ENCODE measurements at places on chromosomes 7 and 10. TPM values are rescaled to one million over a fixed set of nuclear protein-coding genes. Genes with fewer than 3 reads are reported as not detected.

Gene SHTN1
- total RNA-seq: 5.0 TPM

Gene HYAL4
- total RNA-seq: not detected

- no peaks in the 10 kb centered on the region for H3K4me1 ChIP-seq
- no peak overlapping the region for H3K4me3 ChIP-seq
- no peaks in the 10 kb centered on the region for H3K27me3 ChIP-seq
- H3K27ac ChIP-seq: no peak overlapping the region
These were observed 162.2 kb downstream of the SFMBT2 start for GRCh38 chr10:7248585-7249164.

DNA sequence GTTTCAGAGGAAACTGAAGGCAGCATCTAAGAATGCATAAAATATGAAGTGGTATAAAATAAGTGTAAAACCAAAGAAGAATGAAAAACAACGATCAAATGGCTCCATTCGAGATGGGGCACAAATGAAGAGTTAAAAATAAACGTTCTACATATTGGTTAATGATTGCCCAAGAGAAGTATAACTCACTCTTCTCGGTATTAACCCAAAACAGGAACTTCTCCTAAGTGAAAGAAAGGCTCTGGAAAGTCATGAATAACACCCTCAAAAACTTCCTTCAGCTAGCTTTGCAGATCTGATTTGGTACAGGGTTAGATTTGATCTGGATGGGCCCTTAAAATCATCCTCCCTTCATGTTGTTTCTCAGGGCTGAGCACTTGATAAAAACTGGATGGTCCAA, 94.3 kb upstream of the ADO start:
- H3K36me3 ChIP-seq: no peaks in the 10 kb centered on the region
- no peaks in the 10 kb centered on the region for H3K4me1 ChIP-seq
- H3K27me3 ChIP-seq: no peaks in the 10 kb centered on the region

DNA sequence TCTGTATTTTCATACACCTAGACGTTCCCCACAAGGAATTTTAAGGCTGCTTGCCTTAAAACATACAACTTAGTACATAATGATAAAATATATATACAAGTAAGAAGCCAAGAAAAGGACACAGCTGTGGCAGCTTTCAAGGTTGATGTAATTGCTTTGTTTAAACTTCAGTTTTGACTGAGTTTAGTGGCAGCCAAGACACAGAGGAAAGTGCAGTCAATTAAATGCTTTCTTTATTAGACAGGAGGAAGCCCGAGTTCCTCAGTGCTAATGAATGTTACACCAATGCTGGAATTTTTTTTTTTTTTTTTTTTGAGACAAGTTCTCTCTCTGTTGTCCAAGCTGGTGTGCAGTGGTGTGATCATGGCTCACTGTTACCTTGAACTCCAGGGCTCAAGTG, 11.2 kb upstream of the STK31 start:
- H3K4me3 ChIP-seq: no peak overlapping the region
- H3K36me3 ChIP-seq: no peaks in the 10 kb centered on the region
- DNase-seq: no peak
- H3K27me3 ChIP-seq: no peaks in the 10 kb centered on the region
- no peaks in the 10 kb centered on the region for H3K4me1 ChIP-seq
- no peak overlapping the region for H3K27ac ChIP-seq

GRCh38 chr7:142401951-142402350, 144.1 kb upstream of the PRSS58 start:
- no peaks in the 10 kb centered on the region for H3K4me1 ChIP-seq
- H3K36me3 ChIP-seq: no peaks in the 10 kb centered on the region
- no peaks in the 10 kb centered on the region for H3K27me3 ChIP-seq
- no peak overlapping the region for H3K27ac ChIP-seq

GRCh38 chr7:41190581-41190980, 512.3 kb downstream of the INHBA start:
- H3K36me3 ChIP-seq: no peaks in the 10 kb centered on the region
- H3K4me3 ChIP-seq: no peak overlapping the region
- H3K27ac ChIP-seq: no peak overlapping the region
- no peaks in the 10 kb centered on the region for H3K27me3 ChIP-seq
- no peaks in the 10 kb centered on the region for H3K4me1 ChIP-seq
- no peak for DNase-seq

DNA sequence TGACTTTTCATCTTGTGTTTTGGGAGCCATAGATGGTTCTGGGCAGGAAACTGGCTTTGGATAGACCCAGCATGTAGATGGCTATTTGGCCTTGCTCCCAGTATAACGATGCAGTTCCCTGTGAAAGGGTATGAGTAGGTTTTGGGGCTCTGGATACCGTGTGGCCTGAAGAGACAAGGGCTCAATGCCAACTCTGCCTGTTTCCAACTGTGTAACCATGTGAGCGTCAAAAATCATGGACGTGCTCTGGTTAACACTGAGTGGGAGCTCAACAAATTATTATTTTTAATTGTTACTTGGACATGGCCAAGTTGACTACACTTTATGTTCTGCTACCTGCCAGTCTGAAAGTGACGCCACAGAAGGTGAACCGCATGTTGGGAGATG, 41.8 kb downstream of the EGFR start:
- no peak overlapping the region for H3K4me3 ChIP-seq
- H3K36me3 ChIP-seq: no peaks in the 10 kb centered on the region
- H3K27me3 ChIP-seq: no peaks in the 10 kb centered on the region
- no peak overlapping the region for H3K27ac ChIP-seq
- DNase-seq: no peak

- H3K36me3 ChIP-seq: no peaks in the 10 kb centered on the region
- no peaks in the 10 kb centered on the region for H3K27me3 ChIP-seq
- H3K27ac ChIP-seq: no peak overlapping the region
- peaks cover 3% of the 10 kb centered on the region for H3K4me1 ChIP-seq
- no peak overlapping the region for H3K4me3 ChIP-seq
These were observed 5.8 kb downstream of the LIPA start for GRCh38 chr10:89245802-89246201.

- DNase-seq: no peak
- no peaks in the 10 kb centered on the region for H3K36me3 ChIP-seq
- H3K4me1 ChIP-seq: no peaks in the 10 kb centered on the region
- H3K4me3 ChIP-seq: no peak overlapping the region
These were observed 489.2 kb downstream of the MDFIC start for GRCh38 chr7:115410972-115411686.

GRCh38 chr10:62079885-62080559, 178.5 kb downstream of the ARID5B start:
- no peak for DNase-seq
- H3K4me3 ChIP-seq: no peak overlapping the region
- H3K36me3 ChIP-seq: no peaks in the 10 kb centered on the region
- no peaks in the 10 kb centered on the region for H3K27me3 ChIP-seq
- H3K27ac ChIP-seq: peak overlapping the region; percentile 89
- H3K4me1 ChIP-seq: peaks cover 9% of the 10 kb centered on the region

GRCh38 chr7:749140-749551, 22.1 kb upstream of the PRKAR1B start:
- no peak overlapping the region for H3K27ac ChIP-seq
- no peaks in the 10 kb centered on the region for H3K27me3 ChIP-seq
- DNase-seq: no peak
- H3K4me3 ChIP-seq: no peak overlapping the region

GRCh38 chr10:101394524-101395133, 40.7 kb downstream of the BTRC start:
- DNase-seq: no peak
- H3K27me3 ChIP-seq: no peaks in the 10 kb centered on the region

DNA sequence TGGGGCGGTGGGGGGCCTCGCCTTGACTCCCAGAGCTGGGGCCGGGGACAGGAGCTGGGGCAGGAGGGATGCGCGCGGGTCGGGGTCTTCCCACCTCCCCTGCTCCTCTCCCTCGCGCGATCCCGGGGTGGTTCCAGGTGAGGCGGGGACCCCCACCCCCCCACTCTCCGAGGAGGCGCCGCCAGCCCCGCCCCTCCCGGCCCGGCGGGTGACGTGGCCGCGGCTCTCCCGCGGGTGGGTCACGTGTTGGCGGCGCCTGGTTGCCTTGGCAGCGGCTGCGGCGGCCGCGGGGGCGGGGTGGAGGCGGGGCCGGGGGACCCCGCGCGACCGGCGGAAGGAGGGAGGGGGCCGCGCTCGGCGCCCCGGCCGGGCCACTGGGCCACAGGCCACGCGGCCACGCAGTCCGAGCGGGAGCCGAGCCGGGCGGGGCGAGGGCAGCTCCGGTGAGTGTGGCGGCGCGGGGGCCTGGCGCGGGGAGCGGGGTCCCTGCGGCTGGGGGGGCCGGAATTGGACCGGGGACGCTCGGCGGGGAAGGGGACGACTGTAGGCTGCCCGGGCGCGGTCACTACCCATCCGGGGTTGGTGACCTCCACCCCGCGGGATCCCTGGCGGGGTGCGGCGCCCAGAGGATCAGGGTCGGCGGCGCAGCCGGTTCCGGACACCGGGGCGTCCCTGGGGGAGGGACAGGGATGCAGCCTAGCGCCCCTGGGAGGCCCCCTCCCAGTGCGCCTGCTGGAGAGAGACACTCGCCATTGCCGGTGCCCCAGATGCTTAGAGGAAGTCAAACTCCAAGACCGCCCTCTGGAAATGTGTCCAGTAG, at the start of gene ORAI2:
ORAI2 (plus strand) TSS at position 357 of the 820 bp plus-strand sequence. CDS start 5,382 bp downstream, outside the sequence.
- H3K4me1 ChIP-seq: no peaks in the 10 kb centered on the region
- DNase-seq: peak; percentile 85
- no peaks in the 10 kb centered on the region for H3K36me3 ChIP-seq
- H3K27me3 ChIP-seq: no peaks in the 10 kb centered on the region

- no peak overlapping the region for H3K4me3 ChIP-seq
- H3K27ac ChIP-seq: no peak overlapping the region
- no peaks in the 10 kb centered on the region for H3K36me3 ChIP-seq
These were observed 54.9 kb upstream of the ANK3 start for GRCh38 chr10:60444494-60445064.

DNA sequence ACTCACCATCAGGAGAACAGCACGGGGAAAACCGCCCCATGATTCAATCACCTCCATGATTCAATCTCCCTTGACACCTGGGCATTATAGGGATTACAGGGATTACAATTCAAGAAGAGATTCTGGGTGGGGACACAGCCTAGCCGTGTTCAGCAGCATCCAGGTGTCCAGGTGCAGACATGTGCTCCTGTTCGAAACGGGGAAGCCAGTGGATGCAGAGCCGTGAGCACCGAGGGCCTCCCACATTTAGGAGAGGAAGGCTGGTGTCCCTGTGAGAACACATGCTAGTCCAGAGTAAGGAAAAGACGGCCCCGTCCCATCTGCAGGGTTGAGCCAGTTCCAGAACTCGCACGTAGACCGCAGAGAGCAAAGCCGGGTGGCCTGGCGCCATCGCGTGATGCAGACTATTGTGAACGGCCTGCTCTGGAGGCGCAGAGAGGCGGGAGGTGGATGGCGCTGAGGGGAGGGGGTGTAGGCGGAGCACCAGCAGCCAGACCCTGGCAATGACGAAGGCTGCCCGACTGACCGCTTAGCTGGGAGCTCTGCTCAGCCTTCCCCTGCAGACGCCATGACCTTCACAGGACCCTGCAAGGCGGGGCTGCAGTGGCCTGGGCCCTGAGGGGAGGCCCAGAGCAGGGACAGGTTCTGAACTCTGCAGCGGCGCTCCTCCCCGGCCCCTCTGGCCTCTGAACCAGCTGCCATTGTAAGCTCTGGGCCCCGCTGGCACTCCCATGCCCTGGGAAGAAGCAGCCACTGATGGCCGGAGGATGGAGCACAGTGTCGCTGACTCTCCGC, 141.6 kb upstream of the TCERG1L start:
- no peaks in the 10 kb centered on the region for H3K4me1 ChIP-seq
- H3K36me3 ChIP-seq: no peaks in the 10 kb centered on the region
- no peak overlapping the region for H3K4me3 ChIP-seq
- no peak for DNase-seq
- H3K27ac ChIP-seq: no peak overlapping the region
- H3K27me3 ChIP-seq: no peaks in the 10 kb centered on the region

GRCh38 chr7:155948423-155948822, 136.2 kb upstream of the SHH start:
- DNase-seq: no peak
- H3K4me3 ChIP-seq: no peak overlapping the region
- no peaks in the 10 kb centered on the region for H3K4me1 ChIP-seq

GRCh38 chr7:107103369-107103768, 58.9 kb downstream of the PRKAR2B start:
- H3K4me3 ChIP-seq: no peak overlapping the region
- H3K27ac ChIP-seq: no peak overlapping the region
- H3K36me3 ChIP-seq: no peaks in the 10 kb centered on the region
- no peak for DNase-seq
- no peaks in the 10 kb centered on the region for H3K4me1 ChIP-seq

- H3K27me3 ChIP-seq: no peaks in the 10 kb centered on the region
- no peak overlapping the region for H3K4me3 ChIP-seq
- no peaks in the 10 kb centered on the region for H3K4me1 ChIP-seq
- no peak for DNase-seq
These were observed 160.1 kb downstream of the FZD1 start for GRCh38 chr7:91424371-91424770.

Gene NEBL
- total RNA-seq: 1.2 TPM

DNA sequence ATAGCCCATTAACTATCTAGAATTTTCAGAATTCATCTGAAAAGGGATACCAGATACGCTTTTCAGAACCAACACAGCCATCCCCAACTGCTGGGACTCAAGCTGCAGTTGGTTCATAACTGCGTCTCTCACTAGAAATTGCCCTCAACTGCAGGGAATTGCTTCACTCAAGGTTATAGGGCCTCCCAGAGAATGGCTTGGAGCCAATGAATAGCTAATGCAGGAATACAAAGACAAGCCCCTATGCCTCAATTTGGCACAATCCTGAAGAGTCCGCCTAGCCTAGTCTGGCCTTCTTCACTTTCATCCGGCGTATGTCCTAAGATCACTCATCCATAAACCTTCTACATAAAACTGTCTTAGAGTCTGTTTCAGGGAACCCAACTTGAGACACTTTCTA, 164.0 kb downstream of the SKAP2 start:
- H3K27ac ChIP-seq: no peak overlapping the region
- H3K27me3 ChIP-seq: peaks cover 5% of the 10 kb centered on the region
- H3K4me1 ChIP-seq: no peaks in the 10 kb centered on the region
- no peaks in the 10 kb centered on the region for H3K36me3 ChIP-seq
- DNase-seq: no peak
- no peak overlapping the region for H3K4me3 ChIP-seq

Gene HTRA1
- 138 TPM for total RNA-seq

- H3K4me3 ChIP-seq: no peak overlapping the region
- H3K36me3 ChIP-seq: no peaks in the 10 kb centered on the region
- DNase-seq: no peak
- H3K27ac ChIP-seq: no peak overlapping the region
- no peaks in the 10 kb centered on the region for H3K4me1 ChIP-seq
These were observed 13.0 kb downstream of the MTURN start for GRCh38 chr7:30147785-30148184.

Gene HECW1
- 0.28 TPM for total RNA-seq

Gene RBP3
- total RNA-seq: not detected

GRCh38 chr10:117818721-117819120, 228.0 kb downstream of the RAB11FIP2 start:
- DNase-seq: no peak
- H3K36me3 ChIP-seq: no peaks in the 10 kb centered on the region
- H3K4me3 ChIP-seq: no peak overlapping the region
- no peaks in the 10 kb centered on the region for H3K27me3 ChIP-seq
- H3K4me1 ChIP-seq: no peaks in the 10 kb centered on the region

Gene NPTX2
- total RNA-seq: 5.1 TPM

- H3K27me3 ChIP-seq: no peaks in the 10 kb centered on the region
- H3K4me3 ChIP-seq: no peak overlapping the region
- no peak overlapping the region for H3K27ac ChIP-seq
- no peaks in the 10 kb centered on the region for H3K4me1 ChIP-seq
- H3K36me3 ChIP-seq: no peaks in the 10 kb centered on the region
- no peak for DNase-seq
These were observed 227.2 kb downstream of the ADAM12 start for GRCh38 chr10:126160971-126161630.

Gene SUN3
- total RNA-seq: not detected

Gene FKBP6
- not detected for total RNA-seq

Gene ZP3
- total RNA-seq: 1.9 TPM

GRCh38 chr10:116133634-116134033, 139.4 kb downstream of the GFRA1 start:
- no peak for DNase-seq
- H3K36me3 ChIP-seq: no peaks in the 10 kb centered on the region
- H3K27me3 ChIP-seq: no peaks in the 10 kb centered on the region
- no peak overlapping the region for H3K27ac ChIP-seq
- no peaks in the 10 kb centered on the region for H3K4me1 ChIP-seq
- H3K4me3 ChIP-seq: no peak overlapping the region

Data from uterus (tissue), 4 donors.